Mesenteric fat pad (tissue), 1 donor: ENCODE measurements at places on chromosomes 4 and X. TPM values are rescaled to one million over a fixed set of nuclear protein-coding genes. Genes with fewer than 3 reads are reported as not detected.

- DNase-seq, result no peak
Observed at GRCh38 chr4:112214390-112215264, 17.0 kb upstream of the AP1AR start.

DNA sequence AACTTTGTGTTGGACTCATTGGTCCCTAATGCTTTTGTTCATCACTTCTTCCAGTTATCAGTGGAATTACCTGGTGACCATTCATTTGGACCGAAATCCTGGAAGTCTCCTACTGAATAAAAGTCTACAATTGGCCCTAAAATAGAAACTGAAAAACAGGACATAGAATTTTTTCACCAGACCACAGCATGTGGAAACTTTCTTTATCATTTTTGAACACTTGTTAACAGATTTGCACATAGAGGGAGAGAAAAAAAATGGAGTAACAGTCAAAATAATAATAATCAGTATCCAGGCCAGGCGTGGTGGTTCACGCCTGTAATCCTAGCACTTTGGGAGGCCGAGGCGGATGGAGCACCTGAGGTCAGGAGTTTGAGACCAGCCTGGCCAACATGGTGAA lies 7.1 kb downstream of the EPGN start:
- DNase-seq, result no peak

GRCh38 chr4:15215109-15215508 lies 212.7 kb upstream of the C1QTNF7 start:
- DNase-seq, result no peak

GRCh38 chr4:186019269-186019668 lies 49.7 kb upstream of the TLR3 start:
- no peak for DNase-seq

TEX11 gene
- not detected for total RNA-seq

PRRG1 gene
- total RNA-seq, result 32.4 TPM

MAGEA11 gene
- total RNA-seq, result not detected

GRCh38 chr4:83486457-83487129 lies 1.7 kb upstream of the ABRAXAS1 start:
- no peak for DNase-seq

DNA sequence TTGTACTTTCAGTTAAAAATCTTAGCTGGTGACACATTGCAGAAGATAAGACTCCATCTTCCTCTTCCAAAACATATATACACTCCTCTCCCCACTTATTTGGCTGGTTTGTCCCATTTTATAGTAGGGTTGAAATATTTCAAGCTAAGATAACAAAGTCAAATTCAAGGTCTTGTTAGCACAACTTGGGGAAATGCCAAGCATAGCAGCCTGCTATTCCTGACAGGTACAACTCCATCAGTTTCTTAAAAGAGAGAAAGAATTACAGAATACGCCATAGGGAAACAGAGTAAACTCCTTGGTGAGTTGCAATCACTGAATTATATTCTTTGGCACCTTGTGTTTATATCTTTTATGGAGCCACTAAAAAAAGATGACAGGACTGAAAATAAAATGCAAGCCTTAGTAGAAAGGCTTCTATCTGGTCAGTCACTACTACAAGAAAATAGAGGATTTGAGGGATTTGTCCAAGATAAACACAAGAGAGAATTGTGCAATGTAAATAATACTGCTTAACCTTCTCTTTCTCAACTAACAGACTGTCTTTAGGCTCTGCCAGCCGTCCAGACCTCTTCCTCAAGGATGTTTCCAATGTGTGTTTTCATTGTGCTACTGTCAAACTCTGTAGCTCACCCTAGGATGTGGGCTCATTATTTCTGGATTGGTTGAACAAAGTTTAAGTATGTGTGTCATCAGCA lies 170.3 kb downstream of the VEGFC start:
- no peak for DNase-seq

GRCh38 chrX:63400340-63400739 lies 49.2 kb upstream of the SPIN4 start:
- DNase-seq, result no peak

TRPC3 gene
- total RNA-seq, result 0.48 TPM
